Activated gamma-delta T cell treated with Interleukin-2 at 50 U/mL for 16 hours (primary cell): ENCODE measurements at places on chromosomes 7 and 10.

DNA sequence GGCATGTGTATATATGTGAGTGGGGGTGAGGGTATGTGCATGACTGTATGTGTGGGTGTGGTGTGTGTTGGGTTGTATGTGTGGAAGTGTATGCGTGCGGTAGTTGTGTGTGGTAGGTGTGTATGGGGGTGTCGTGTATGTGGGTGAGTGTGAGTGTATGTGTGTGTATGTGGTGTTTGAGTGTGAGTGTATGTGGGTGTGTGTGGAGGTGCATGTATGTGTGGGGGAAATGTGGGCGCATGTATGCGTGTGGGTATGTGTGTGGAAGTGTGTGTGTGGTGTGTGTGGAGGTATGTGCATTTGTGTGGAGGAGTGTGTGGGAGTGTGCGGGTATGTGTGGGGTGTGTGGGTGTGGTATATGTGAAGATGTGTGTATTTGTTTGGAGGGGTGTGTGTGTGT is 269.5 kb downstream of the GPR158 start:
- no peak for DNase-seq

DNA sequence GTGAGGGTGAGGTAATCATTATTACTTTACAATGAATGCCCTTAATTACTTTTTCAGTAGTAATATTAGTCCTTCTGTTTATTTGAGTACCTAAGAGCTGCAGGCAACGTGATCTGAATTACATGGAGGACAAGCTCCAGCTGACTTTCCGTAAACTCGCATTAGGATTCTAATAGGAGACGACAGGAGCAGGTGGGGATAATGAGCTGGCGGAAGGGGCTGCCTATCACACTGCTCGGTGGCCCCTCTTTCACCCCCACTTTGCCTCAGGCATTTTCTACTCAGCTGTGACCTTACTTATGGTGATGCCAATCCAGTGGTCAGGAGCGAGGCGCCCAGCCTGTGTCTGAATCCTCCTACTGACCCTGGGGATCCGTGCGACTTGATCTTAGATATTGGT is at the start of gene C7orf33:
Gene C7orf33, plus strand, starts transcription at position 296 of the 400 bp plus-strand sequence. CDS start 160 bp downstream, outside the sequence.
- DNase-seq, result no peak

- DNase-seq, result no peak
Observed at GRCh38 chr10:58651040-58651439, 138.4 kb downstream of the BICC1 start.

DNA sequence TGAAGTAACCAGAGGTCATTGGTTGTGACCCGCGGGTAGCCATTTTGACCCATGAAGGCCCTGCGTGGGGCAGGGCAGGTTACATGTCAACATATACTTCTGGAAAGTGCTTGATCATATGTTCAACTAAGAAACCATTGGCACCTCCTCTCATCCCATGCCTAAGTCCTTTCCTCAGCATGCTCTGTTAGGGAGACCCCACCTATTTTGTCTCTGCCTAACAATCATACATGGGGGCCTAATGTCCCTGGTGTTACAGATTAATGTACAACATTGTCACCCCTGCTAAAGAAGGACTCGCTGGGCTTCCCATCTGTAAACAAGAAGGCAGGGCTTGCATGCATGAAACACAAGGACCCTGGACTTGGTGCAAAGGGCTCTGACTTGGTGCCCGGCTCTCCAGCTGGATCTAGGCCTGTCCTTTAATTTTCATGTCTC is 133.7 kb upstream of the TNS3 start:
- DNase-seq, result no peak

GRCh38 chr10:102675666-102676533 is 31.6 kb downstream of the TRIM8 start:
- DNase-seq, result no peak

DNA sequence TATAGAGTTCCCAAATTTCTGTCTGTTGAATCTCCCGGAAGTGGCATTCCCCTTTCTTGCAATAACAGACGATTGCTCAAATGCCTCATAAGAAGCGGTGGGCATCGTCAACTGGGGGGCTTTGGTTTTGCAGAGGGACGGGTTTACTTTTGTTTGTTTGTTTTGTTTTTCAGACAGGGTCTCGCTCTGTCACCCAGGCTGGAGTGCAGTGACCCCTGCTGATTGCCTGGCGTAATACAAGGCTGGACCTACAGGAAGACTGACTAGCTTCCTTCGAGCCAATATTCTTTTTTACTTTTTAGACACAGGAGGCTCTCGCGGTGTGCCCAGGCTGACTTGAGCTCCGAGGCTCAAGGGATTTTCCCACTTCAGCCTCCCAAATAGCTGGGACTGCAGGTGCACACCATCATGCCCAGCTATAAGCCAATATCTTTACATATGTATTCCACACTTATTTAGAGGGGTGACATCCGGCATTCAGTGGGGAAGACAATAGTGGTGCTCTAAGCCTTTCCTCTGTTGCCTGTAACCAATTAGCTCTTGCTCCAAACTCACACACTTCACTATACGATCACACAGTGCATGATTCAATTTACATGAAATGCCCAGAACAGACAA is 58.1 kb downstream of the FHIP2A start:
- peak; percentile 24 for DNase-seq

DNA sequence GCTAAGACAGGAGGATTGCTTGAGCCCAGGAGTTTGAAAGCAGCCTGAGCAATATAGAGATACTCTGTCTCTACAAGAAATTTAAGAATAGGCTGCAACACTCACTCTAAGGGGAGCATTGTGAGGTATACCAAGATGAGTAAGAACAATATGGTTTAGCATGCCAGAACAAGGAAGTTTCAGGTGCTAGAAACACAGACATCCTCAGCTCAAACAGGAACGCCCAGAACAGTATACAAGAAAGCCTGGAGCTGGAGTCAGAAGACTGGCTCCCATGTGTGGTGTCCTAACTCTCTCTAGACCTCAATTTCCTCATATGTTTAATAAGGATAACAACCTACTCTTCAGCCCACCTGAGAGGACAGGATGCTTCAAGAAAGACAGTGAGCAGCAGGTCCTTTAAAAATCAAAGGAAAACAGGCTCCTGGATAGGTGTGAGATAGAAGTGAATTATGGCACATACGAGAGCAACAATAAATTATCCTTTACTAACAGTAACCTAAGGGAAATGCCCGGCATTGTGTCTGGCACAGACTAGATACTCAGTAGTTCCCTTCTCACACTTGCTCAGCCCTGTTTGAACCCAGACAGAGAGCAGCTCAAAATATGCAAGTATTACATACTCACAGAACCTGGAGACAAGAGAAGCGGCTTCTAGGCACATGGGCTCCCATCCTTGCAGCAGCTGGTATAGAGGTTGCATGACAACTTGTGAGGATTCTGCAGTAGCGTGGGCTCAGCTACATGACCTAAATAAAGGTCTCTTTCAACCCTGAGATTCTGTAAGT is 45.4 kb downstream of the KAT6B start:
- no peak for DNase-seq

DNA sequence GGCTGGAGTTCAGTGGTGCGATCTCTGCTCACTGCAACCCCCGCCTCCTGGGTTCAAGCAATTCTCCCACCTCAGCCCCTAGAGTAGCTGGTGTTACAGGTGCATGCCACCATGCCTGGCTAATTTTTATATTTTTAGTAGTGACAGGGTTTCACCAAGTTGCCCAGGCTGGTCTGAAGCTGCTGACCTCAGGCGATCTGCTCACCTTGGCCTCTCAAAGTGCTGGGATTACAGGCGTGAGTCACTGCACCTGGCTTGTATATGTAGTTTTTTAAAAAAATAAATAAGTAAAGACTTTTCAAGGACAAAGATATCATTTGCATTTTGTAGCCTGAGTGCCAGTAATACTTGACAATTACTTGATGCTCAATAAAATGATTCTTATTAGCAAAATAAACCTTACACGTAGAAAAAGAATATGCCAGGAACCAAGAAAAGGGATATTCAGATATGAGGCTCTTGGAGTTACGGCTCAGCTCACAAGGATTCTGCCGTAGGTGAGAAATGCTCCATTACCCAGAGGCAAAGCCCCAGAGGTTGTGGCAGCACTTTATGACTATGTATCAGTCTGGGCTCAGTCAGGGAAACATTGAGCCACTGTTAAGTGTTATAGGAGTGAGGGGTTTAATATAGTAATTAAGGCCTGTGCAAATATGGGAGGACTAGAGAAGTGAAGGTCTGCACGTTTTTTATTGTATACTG is 98.5 kb downstream of the TPST1 start:
- DNase-seq, result no peak

GRCh38 chr7:119483364-119483763 is 789.6 kb upstream of the KCND2 start:
- no peak for DNase-seq

- DNase-seq, result no peak
Observed at GRCh38 chr7:7051206-7051877, 131.0 kb upstream of the C1GALT1 start.

- DNase-seq, result peak; percentile 41
Observed at GRCh38 chr7:32892521-32893206, 1.1 kb upstream of the KBTBD2 start.

- no peak for DNase-seq
Observed at GRCh38 chr7:31111109-31111451, 59.0 kb downstream of the ADCYAP1R1 start.
